Activated CD4-positive, CD25-positive, alpha-beta regulatory T cell treated with anti-CD3 and anti-CD28 coated beads, Interleukin-2, amount 50 U/mL, for 72 hours (primary cell): ENCODE measurements at places on chromosomes 16 and 17.
A peak's percentile ranks its signal among the peaks of the same experiment; 100 is the strongest.

- DNase-seq = no peak
Measured at GRCh38 chr16:55703003-55704001, 47.5 kb downstream of the SLC6A2 start.

DNA sequence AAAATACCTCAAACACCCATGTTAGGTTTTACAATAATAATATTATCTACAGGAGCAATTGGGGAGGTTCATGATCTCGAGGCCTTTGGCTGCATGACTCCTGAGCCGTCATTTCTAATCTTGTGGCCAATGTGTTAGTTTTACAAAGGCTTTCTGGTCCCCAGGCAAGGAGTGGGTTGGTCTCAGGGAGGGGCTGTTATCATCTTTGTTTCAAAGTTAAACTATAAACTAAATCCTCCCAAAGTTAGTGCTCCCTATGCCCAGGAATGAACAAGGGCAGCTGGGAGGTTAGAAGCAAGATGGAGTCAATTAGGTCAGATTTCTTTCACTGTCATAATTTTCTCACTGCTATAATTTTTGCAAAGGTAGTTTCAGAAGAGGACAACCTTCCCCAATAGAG, 9.1 kb upstream of the CCL5 start:
- DNase-seq = no peak

DNA sequence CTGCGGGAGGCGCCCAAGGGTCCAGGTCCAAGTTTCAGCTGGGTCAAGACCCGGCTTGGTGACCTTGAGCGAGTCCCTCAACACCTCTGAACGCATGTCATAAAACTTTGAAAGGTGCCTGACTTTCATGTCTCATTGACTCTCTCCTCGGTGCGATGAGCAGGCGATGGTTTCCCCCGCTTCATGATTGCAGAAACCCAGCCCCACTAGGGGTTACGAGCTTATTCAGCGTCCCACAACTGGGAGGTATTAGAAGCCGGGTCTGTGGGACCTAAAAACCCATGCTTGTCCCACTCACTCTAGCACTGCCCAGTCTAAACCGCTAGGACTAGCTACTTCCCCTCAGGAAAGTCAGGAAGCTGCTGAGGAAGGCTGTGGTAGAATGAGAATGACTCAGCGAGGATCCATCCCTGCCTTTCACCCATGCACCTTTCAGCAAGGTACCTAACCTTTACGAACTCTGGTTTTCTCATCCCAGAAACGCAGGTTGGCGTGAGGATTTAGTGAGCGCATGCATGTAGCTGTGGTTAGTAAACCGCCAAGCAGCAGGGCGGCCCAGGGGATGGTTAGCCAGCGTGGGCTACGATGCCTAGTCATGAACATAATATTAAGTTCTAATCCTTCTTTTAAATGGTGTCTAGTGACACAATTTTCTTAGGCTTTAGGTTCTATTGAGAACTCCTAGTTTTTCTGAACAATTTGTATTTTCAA, 26.2 kb upstream of the RFFL start:
- DNase-seq = peak; percentile 50

GRCh38 chr16:51951668-51952298, 595.2 kb downstream of the TOX3 start:
- no peak for DNase-seq

DNA sequence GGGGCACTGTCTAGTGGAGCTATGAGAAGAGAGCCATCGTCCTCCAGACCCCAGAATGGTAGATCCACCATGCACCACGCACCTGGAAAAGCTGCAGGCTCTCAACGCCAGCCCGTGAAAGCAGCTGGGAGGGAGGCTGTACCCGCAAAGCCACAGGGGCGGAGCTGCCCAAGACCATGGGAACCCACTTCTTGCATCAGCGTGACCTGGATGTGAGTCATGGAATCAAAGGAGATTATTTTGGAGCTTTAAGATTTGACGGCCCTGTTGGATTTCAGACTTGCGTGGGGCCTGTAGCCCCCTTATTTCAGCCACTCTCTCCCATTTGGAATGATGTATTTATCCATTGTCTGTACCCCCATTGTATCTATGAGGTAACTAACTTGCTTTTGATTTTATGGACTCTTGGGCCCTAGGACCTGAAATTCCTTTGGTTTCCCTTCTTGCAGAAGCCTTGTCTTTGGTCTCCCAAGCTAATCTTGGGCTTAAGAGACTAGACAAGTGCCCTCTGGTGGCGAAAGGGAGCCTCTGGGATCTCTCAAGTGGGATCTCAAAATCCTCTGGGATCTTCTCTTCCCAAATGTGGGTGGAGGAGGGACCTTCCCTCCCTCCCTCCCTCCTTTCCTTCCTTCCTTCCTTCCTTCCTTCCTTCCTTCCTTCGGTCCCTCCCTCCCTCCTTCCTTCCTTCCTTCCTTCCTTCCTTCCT, 58.2 kb upstream of the HAPSTR1 start:
- no peak for DNase-seq

- no peak for DNase-seq
Measured at GRCh38 chr16:24854607-24855171, 8.9 kb downstream of the SLC5A11 start.

DNA sequence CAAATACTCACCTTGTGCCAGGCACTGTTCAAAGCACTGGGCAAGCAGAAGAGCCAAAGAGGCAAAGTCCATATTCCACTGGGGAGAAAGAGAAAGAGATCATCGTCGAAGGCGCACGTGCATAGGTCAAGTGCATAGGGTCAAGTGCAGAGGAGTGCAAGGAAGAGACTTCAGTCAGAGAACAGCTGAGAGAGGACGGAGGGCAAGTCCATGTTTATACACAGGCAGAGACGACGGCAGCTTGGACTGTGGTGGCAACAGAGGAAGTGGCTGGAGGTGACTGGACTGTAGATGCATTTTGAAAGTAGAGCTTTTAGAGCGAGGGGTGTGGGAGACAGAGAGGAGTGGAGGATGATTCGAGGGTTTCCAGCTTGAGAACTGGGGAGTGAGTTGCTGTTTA, 74.7 kb upstream of the SDK2 start:
- no peak for DNase-seq

DNA sequence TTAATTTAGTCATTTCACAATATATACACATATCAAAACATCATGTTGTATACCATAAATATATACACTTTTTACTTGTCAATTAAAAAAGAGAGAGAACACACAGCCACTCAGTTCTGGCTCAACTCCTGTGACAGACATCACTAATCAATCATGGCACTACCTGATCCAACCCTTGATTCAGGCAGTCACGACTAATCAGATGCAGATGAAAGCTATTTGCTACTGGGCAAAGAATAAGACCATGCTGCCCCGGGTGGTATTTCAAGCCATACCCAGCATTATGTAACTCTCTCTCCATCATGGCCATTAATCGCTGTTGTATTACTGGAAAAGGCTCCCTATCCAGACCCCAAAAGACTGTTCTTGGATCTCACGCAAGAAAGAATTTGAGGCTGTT, 345.7 kb downstream of the HAPSTR1 start:
- DNase-seq = no peak
